Left cardiac atrium (tissue), 4 donors: ENCODE measurements at places on chromosomes 13 and 19. TPM values are rescaled to one million over a fixed set of nuclear protein-coding genes. Genes with fewer than 3 reads are reported as not detected.

The TINCR gene
- total RNA-seq: 0.37 TPM

The LGI4 gene
- total RNA-seq: 11.6 TPM

The PSMC4 gene
- 62.3 TPM for total RNA-seq

The CPT1C gene
- total RNA-seq: 5.1 TPM

The ZIC2 gene
- not detected for total RNA-seq

The IZUMO4 gene
- 2.3 TPM for total RNA-seq

The PAN3 gene
- total RNA-seq: 12.3 TPM

The PLPPR3 gene
- 0.27 TPM for total RNA-seq
